ENCODE measurements at places on chromosomes 5 and 9.

GRCh38 chr5:135880278-135880677, 15.4 kb downstream of the IL9 start:
- peak; percentile 13 for DNase-seq

- DNase-seq, result peak; percentile 63
Measured at GRCh38 chr5:124670722-124671184, 75.7 kb downstream of the ZNF608 start.

- DNase-seq, result no peak
Measured at GRCh38 chr9:126328407-126328806, 1.8 kb downstream of the MVB12B start.

DNA sequence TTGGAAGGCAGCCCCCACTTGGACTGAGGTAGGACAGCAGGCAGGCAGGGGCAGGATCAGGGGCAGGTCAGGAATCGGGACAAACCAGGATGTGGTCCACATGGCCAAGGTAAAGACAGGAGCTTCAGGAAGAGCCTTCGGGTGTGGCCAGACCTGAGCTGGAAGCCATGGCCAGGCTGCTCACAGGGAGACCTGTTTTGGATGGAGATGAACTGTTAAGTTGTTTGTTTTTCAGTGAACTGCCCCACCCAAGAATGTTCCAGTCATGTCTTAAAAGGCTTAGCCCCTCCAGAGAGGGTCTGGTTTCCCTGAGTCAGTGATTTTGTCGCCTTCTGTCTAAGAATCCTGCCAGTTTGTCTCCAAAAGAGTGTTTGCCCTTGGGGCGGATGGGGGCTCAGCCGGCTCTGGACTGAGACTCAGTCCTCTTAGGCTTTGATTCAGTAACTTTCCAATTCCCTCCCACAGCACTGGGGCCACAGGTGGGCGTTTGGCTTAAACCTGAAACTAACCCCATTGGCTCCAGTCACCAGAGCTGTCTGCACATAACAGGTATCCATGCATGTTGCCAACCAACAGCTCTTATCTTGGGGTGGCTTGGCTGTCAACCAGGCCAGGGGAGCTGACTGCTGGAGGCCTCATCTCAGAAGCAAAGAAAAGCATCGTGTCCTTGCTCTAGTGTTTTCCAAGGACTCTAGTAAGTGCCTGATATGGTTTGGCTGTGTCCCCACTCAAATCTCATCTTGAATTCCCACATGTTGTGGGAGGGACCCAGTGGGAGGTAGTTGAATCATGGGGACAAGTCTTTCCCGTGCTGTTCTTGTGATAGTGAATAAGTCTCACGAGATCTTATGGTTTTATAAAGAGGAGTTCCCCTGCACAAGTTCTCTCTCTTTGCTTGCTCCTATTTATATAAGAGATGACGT, 11.3 kb upstream of the ANKH start:
- DNase-seq, result no peak

- no peak for DNase-seq
Measured at GRCh38 chr9:120913647-120914264, 12.8 kb downstream of the TRAF1 start.

DNA sequence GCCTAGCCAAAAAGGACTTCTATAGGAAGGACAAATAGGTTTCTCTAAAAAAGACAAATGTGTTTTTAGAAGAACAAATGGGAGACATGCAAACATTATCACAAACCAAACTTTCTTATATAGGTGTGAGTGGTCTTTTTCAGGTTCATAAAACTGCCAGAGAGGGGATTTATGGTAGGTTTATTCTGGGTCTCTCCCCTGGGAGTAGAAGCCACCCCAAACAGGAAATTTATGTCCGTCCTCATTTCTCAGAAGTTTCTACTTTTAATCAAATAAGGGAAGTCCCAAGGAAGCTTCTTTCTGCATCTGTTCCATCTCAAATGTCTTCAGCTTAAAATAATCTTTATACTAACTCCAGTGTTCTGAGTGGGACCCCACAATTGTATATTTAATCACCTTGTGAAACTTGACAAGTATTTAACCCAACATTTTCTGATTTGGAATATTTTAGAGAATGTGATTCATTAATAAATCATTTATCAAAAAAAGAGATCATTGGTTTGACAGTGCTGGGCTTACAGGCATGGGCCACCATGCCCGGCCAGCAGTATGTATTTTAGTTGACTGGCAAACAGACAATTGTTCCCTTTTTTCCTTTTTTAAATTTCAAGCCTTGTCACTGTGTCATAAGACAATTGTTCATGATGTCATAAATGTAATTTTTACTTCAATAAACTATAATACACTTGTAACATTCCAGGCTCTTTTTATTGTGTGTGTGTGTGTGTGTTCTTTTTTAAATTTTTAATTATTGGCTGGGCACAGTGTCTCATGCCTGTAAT, 44.6 kb upstream of the GLDC start:
- no peak for DNase-seq

- no peak for DNase-seq
Measured at GRCh38 chr9:33109850-33110595, 33.5 kb upstream of the SMU1 start.

DNA sequence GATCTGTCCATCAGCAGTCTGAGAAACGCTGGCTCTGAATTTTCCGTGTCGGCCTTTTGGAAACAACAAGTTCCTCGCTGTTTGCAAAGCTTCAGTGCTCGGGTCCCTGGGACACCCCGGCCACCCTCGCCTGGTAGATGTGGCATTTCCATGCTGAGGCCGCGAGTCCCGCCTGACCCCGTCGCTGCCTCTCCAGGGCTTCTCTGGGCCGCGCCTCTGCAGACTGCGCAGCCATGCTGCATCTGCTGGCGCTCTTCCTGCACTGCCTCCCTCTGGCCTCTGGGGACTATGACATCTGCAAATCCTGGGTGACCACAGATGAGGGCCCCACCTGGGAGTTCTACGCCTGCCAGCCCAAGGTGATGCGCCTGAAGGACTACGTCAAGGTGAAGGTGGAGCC, 4.7 kb downstream of the NTNG2 start:
- DNase-seq, result peak; percentile 31

GRCh38 chr5:135971701-135972100, 16.9 kb upstream of the LECT2 start:
- DNase-seq, result no peak

GRCh38 chr9:121499177-121499426, 542 bp downstream of the GGTA1 start:
- DNase-seq, result no peak

GRCh38 chr5:128671943-128672342, 133.9 kb upstream of the FBN2 start:
- no peak for DNase-seq

GRCh38 chr5:57987552-57987951, 472.3 kb downstream of the PLK2 start:
- DNase-seq, result no peak

- DNase-seq, result no peak
Measured at GRCh38 chr9:105742088-105742487, 47.7 kb downstream of the TMEM38B start.

GRCh38 chr9:4774209-4774608, 18.5 kb upstream of the RCL1 start:
- DNase-seq, result peak; percentile 90

GRCh38 chr5:141632650-141633049, 4.0 kb downstream of the HDAC3 start:
- no peak for DNase-seq

DNA sequence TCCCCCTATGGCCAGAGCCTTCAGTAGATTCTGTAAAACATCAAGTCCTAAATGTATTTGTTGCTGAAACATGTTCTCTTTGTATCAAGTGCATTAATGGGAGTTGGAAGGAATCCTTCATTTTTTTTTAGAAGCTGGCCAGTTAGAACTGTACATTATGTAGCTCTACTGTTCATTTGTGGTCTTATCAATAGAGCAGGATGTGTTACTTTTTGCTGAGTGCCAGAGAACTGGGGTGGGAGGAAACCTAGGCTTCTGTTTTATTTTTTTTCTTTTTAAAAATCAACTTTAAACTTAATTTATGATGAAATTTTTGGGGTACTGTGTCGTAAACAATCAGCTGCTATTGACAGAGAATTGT, 5.1 kb downstream of the PIP5K1B start:
- DNase-seq, result no peak

DNA sequence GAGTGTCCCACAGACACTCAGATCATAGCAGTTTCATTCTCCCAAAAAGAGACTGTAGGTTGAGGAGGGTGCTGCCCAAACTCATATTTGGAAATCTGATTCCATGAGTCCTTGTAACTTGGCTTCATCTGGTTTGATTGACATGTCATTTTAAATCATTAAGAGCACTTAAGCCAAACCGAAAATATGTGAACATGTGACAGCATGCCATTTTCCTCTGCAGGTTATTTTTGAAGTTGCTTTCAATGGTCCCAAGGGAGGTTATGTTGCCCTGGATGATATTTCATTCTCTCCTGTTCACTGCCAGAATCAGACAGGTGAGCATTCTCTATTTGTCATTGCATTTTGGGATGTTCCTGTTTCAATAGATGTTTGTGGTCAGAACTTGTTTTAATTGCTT, 87.6 kb downstream of the MAMDC2 start:
- no peak for DNase-seq

- peak; percentile 83 for DNase-seq
Measured at GRCh38 chr9:89154651-89155336, 23.8 kb downstream of the SHC3 start.

GRCh38 chr5:172605466-172605865, 35.6 kb upstream of the NEURL1B start:
- DNase-seq, result no peak

GRCh38 chr5:37846786-37847310, 7.0 kb upstream of the GDNF start:
- DNase-seq, result no peak

- DNase-seq, result peak; percentile 84
Measured at GRCh38 chr9:99140685-99141314, 35.9 kb downstream of the TGFBR1 start.

GRCh38 chr5:143008809-143009521, 238.8 kb downstream of the ARHGAP26 start:
- DNase-seq, result peak; percentile 92

DNA sequence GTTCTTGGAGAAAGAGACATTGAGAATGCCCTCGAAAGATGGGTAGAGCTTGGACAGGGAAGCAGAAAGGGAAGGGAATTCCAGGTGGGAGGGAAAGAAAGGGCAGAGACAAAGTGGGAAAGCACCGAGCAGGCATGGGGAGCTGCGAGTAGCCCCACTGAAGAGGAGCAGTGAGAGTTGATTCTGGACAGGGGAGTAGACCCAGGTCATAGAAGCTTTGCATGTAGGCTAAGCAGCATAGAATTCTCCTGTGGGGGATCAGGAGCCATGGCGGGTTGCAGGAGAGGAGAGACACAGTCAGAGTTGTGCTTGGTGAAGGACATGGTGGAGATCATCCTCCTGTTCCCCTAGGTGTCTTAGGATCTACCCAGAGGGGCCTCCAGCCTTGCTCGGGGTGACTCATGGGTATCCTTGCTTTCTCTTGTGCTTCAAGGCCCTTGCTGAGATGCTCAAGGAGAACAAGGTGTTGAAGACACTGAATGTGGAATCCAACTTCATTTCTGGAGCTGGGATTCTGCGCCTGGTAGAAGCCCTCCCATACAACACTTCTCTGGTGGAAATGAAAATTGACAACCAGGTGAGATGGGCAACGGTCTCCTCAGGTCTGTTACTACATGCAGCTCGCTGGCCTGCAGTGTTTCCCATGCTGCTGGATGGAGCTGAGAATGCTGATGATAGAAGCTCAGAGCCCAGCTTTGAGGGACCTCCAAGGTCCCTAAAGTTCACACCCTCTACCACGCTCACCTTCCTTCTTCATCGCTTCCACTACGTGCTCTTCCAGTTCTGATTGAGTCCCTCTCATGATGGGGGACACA, 64.5 kb downstream of the TSTD2 start:
- no peak for DNase-seq

DNA sequence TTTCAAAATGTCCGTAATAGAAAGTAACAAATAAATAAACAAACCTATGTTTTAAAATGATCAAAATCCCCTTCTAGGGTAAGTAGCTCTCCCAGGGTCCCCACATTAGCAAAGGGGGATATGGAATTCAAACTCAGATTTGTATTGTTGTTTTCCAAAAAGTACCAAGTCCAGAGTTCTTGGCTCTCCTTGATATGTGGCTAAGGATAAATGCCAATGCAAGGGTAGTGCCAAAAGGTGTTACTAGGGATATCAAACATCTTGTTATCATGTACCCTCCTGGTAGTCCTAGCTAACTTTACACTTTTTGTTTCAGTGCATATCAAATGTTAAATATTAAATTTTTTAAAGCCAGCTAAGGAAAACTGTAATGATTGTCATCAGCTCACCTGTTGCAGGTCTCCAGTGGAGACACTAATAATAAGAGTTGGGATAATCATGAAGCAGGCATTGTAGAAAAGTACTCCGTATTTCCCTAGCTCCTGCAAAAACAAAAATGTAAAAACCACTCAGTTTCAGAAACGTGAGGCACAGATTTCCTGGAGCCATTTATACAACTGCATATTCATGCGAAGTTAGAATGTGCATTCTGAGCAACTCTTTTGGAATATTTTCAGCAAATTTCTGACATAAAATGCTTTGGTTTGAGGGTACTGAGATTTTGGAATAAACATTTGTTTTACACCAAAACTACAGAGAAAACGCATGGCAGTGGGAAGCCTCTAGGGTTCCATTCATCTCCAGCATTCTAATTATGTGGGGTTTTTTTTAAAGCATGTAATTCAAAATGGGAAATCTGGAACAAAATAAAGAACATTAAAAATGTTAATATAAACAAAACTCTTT, 39.8 kb downstream of the SLC35D2 start:
- DNase-seq, result no peak

DNA sequence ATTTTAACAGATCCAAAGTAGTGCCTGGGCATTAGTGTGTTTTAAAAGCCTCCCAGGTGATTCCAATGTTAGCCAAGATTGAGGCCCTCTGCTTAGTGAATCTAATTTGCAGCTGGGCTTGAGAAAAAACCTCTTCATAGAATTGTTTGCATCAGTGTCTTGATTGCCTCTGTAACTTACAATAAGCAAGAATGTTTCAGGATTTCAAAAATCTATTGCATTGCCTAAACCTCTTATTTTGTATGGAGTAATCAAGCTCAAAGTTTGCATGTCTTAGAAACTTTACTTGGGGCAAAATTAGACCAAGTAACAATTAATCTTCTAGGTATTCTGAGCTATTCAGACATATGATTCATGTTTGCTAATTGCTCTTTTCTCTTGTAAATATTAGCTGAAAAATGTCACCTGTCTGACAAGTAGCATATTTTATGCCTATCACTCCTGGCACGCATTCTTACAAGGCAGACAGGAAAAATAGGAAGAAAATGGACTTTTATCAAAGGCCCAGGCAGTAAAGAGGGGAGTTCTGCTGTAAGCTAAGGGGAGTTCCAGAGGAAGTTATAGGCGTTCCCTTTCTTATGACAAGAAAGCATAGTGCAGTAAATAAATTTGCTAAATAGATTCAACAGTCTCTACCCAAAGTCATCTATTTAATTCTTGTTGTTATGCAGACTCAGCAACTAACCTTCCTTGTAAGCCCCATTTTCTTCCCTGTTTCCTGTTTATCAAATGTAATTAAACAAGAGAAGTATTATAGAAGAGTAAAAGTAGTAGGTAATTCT, 21.0 kb downstream of the PDCD1LG2 start:
- no peak for DNase-seq

DNA sequence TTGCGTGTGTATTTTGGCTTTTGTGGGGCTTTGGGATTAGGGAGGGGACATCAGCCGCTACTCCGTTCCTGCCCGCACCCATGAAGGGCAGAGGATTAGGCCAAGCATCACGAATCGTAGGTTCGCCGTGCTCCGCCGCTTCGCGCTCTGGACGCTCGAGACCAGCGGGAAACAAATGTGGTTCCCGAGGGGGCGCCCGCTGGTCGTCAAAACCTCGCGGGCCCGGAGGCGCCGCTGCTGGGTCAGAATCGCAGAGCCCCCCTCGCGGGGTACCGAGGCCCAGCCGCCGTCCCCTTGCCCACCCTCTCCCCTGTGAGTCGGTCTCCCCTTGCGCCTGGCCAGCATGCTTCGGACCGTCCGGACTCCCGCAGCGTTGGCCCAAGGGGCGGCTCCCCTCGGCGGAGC, 2.3 kb upstream of the PAX5 start:
- DNase-seq, result no peak
